ENCODE measurements at places on chromosomes 13 and 19. TPM values are rescaled to one million over a fixed set of nuclear protein-coding genes. Genes with fewer than 3 reads are reported as not detected.

GRCh38 chr19:16380314-16380695, 55.7 kb downstream of the KLF2 start:
- DNase-seq: no peak

The KLK2 gene
- total RNA-seq: not detected

DNA sequence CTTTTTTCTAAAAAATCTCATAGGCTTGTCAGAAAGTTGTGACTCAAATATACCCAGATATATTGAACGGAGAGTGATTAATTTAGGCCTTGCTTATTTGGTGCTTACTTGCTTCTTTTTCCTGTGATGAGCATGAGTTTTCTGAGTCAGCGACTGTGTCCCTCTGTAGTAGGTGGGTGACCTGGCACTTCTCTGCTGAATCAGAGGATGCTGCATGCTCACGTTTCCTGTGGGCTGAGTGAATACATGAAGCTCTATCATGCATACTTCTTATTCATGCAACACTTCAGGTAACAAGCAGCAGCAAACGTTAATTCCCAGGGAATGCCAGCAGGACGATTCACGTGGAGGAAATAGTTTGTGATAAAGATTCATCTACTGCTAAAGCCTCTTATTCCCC, 245.0 kb downstream of the KLF5 start:
- no peak for DNase-seq

The RPL18 gene
- 6,271 TPM for total RNA-seq

The ZNF345 gene
- not detected for total RNA-seq

DNA sequence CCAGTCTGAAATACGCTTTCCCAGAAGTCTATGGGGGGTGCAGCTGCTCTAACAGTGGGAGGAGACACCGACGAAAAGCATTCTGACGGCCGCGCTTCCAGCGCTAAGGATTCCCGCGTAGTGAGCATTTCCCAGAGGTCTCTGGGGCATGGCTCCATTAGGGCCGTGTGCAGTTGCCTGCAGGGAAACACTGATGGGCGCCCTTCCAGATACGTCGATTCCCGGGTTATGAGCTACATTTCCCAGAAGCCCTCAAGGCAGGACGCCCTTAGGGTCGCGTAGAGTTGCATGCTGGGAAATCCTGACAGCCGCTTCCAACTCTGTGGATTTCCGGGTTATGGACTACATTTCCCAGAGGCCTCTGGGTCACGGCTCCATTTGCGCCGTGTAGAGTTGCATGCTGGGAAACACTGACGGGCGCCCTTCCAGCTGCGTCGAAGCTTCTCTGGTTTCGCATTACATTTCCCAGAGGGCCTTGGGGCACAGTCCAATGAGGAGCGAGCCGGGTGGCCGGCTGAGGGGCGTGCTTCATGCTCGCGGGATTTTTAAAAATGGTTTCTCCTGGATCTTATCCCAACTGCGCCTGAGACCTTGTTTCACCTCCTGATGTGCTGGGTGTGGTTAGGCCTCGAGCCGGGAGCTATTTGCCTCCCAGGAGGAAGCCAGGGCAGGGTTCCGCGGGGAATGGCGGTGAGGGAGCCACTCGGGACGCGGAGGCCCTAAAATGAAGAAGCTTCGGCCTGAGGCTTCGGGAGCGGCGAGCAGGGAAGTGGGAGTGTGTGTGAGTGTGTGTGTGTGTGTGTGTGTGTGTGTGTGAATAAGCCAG, 17.2 kb upstream of the ZNF331 start:
- DNase-seq: no peak

DNA sequence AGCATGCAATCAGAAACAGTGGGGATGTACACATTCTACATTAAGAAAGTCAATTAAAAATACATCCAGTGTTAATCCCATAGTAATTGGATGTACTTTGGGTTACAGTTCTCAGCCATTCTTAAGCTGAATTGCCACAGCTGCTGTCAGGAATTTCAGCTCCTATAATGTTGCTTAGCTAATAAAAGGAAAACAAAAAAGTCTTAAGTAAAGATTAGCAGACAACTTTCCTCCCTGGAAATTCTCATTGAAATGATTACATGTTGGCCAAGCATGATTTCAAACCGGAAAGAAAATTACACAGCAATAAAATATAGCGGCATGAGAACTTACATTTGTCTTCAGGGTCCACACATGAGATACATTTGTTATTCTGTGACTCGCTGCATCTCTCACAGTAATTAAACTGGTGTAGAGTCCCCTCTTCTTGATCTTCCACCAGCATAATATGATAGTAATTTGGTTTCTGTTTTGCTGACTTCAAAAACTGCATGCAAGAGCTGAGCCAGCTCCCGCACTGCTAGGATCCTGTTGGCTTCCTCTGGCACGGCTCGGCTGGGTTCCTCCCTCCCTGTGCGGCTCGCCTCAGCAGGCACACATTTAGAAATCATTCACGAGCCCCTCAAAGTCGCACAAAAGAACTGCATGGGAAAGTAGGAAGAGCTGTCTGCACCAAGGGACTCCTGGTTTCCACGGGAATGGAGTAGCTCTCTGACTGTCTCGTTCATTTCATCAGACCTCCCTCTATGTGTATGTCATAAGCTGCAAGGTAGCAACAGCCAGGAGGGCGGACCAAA, at the start of gene HTR2A:
Gene HTR2A (minus strand): TSS at position 713 of the 797 bp plus-strand sequence. CDS start 1,147 bp downstream, outside the sequence.
- no peak for DNase-seq

DNA sequence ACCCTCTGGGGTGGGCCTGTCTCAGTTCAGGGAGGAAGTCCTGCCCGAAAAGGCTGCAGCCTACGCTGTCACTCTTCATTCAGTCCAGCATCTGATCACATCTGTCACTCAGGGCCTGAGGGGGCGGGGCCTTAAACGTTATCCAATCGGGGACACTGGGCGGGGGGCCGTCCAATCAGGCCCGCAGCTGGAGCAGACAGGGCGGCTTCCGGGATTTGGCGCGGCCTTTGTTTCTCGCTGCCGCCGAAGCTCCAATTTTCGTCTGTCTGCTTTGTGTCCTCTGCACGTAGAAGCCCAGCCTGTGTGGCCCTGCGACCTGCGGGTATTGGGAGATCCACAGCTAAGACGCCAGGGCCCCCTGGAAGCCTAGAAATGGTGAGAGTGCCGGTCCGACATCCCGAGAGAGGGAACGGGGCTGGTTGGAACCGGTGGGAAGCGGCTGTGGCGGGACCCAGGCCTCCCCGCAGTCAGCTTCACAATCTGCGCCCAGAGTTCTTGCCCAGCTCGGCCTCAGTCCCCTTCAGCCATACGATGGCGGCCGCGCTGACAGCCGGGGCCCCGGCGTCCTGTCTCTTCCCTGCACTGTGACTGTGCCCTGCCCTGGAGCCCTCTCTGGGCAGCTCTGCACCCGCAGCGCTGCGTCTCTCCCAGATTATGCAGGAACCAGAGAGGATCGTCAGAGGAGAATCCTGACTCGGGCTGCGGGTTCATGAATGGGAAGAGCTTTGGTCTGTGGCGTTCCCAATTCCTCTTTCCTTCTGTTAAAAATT, at the start of gene ZNF730:
Gene ZNF730 (plus strand): TSS at position 224 of the 770 bp plus-strand sequence. CDS start 149 bp downstream, at position 373.
- no peak for DNase-seq

The FBXL3 gene
- total RNA-seq: 49.2 TPM

The IL27RA gene
- not detected for total RNA-seq

The LRG1 gene
- 19.1 TPM for total RNA-seq

The ZNF541 gene
- total RNA-seq: not detected
